ENCODE measurements at places on chromosomes 1 and 21.

DNA sequence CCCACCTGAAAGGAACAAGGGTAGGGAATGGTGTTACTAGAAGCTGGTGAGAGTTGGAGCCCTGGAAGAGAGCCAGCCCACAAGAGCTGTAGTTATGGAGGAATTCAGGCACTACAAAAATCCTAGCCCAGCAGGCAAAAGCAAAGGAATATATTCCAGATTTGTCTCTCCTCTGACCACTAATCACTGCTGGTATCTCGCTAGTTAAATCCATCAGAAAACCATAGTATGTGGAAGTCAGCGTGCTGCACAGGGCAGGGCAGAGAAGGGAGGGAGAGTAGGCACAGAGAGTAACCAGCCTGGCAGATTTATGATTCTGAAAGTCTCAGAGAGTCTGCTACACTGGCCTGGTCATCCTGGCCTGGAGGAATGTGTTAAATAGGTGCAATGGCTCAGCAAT, 88.6 kb downstream of the SELENOF start:
- no peak for DNase-seq

- DNase-seq, result no peak
Observed at GRCh38 chr21:37564924-37565529, 198.5 kb downstream of the DYRK1A start.

GRCh38 chr1:85332575-85332974, 56.1 kb upstream of the BCL10 start:
- no peak for DNase-seq

DNA sequence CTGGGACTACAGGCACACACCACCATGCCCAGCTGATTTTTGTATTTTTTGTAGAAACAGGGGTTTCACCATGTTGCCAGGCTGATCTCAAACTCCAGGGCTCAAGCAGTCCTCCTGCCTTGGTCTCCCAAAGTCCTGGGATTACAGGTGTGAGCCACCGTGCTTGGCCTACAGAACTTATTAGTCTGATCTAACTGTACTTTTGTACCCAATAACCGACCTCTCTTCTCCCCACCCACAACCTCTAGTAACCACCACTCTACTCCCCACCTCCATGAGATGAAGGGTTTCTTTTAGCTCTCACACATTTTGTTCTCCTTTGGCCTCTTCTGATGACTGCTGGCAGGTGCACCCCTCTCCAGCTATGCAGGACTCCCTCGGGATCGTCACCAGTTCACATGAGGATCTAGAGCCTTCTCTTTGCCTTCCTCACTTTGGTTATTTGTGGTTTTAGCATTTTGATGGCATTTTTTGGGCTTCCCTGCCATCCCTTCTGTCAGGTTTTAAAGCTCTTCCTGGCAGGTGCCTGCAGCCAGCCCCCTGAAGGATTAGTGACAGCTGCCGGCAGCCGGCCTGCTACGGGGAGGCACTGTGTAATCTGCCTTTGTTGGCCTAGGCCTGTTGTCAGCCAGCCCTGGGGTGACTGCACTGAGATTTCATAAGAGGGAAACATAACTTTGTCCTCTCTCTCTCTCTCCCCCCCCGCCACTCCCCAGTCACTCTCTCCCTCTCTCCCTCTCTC, 99.8 kb upstream of the ATP1A1 start:
- DNase-seq, result no peak

DNA sequence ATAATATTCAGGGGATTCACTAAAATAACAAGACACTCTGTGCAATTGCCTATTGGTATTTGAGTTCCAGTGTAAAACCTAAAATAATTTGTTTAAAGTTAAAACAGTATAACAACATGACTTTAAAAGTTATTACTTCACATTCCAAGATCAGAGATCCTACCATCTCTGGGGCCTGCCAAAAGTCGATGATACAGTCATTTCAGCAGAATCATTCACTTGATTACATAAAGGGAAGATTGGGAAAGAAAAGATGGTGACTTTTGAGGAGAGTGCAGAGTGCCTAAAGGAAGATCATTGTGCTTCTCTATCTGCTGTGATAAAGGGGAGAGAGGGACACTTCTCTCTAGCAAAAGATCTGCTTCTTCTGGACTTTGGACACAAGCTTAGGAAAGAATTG, 784.4 kb upstream of the ADGRL4 start:
- DNase-seq, result no peak

- no peak for DNase-seq
Observed at GRCh38 chr1:220315070-220315839, 43.0 kb upstream of the RAB3GAP2 start.

GRCh38 chr1:62038594-62039284, 155.9 kb upstream of the L1TD1 start:
- DNase-seq, result no peak

DNA sequence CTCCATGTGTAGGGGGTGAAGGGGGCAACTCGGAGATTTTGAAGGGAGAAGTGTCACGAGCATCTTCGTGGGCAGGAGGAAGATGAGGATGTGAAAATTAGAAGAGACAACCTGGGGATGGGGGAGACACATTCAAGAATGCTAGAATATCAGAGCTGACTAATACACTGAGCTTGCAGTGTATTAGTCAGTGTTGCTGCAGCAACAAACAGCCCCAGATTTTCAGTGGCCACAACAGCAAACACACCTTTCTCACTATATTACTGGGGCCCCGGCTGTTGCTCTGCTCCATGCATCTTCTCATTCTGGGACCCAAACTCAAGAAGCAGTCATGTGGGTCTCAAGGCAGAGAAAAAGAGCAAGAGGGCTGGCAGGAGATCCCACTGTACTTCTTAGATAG, 74.8 kb upstream of the SIM2 start:
- no peak for DNase-seq

- DNase-seq, result no peak
Observed at GRCh38 chr1:41073971-41074370, 52.4 kb upstream of the SLFNL1 start.

GRCh38 chr1:65172936-65173690, 25.1 kb downstream of the AK4 start:
- DNase-seq, result no peak

DNA sequence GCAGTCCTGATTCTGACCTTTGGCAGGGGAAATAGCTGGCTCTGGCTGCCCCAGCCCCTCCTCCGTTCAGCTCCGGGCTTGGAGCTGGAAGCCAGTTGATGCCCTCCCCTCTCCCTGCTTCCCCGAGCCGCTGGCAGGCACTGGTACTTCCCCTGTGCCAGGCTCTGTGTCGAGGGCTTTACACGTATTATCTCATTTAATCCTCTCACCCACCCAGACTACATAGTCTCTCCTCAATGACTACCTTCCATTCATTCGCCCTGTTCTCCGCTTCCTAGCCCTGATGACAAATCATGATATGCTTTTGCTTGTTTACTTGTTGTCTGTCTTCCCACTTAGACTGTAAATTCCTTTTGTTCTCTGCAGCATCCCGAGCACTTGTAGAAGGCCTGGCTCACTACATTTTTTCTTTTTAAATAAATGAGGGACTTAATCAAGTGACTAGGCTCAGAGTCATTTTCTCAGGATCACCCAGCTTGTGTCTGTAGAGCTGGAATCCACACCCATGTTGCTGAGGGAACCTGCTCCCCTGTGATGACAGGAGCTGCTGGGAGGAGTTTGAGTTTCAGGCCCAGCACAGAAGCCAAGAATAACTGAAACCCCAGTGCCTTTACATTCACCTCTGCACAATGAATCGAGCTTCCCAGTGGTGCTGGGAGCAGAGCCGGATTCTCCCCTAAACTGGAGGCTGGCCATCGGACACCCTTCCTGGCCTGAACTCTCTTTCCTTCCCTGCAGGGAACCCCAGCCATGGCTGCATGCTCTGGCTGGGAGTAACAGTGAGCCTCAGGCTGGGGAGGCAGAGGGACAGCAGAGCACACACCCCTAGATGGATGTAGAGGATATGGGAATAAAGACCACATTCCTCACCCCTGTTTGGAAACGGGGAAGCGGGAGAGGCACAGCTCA, 58.3 kb downstream of the UBIAD1 start:
- DNase-seq, result no peak

Measured in stimulated activated CD8-positive, alpha-beta memory T cell treated with anti-CD3 and anti-CD28 coated beads, Interleukin-7, amount 100 ng/mL, for 24 hours (primary cell).